ENCODE measurements at places on chromosomes 7 and 10. TPM values are rescaled to one million over a fixed set of nuclear protein-coding genes. Genes with fewer than 3 reads are reported as not detected.

DNA sequence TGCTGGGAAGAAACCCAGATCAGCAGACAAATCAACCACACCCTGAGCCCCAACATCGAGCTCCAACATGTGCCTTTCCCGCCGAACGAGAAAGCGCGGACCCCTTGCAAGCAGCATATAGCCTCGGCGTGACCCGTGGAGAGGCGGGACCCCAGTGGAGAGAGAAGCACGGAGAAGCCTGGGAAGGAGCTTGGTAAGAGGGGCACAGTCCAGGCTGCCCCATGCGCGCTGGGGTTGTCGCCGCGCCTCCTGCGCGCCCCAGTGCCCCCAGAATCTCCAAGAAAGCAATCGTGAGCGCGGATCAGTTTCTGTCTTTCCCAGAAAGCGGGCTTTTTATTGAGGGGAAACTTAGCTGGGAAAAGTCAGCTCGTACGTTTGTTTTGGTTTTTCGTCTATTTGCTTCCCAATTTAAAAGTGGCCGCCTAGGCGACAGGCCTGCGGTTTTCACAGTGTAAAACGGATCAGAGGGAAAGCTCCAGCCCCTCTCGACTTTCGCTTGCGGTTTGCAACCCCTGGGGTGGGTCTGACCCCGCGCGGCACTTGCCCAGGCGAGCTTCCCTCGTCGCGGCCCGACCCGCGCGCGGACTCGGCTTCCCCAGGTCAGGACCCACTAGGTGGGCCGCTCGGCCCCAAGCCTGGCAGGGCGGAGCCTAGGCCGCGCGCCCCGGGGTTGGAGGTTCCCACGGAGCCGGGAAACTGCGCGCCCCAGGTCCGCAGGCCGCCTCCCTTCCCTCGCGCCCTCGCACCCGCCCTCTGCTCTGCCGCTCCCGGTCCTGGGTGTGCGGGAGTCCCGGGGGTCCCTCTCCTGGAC, 31.1 kb downstream of the SKIDA1 start:
- no peak for DNase-seq
- peaks cover 4% of the 10 kb centered on the region for H3K4me1 ChIP-seq
- no peaks in the 10 kb centered on the region for H3K27me3 ChIP-seq
- peak overlapping the region; percentile 83 for H3K4me3 ChIP-seq
- H3K27ac ChIP-seq = peak overlapping the region; percentile 90

TAC1 gene
- total RNA-seq = not detected

- DNase-seq = no peak
- H3K27me3 ChIP-seq = no peaks in the 10 kb centered on the region
These were observed 409.1 kb upstream of the ETV1 start for GRCh38 chr7:14398526-14398925.

GRCh38 chr7:78175330-78176100, 376.9 kb downstream of the PHTF2 start:
- no peak for DNase-seq
- no peak overlapping the region for H3K27ac ChIP-seq
- no peak overlapping the region for H3K4me3 ChIP-seq

DNAH11 gene
- total RNA-seq = 0.59 TPM

GRCh38 chr10:97684866-97685394, 2.1 kb downstream of the AVPI1 start:
- DNase-seq = no peak
- H3K36me3 ChIP-seq = no peaks in the 10 kb centered on the region
- H3K4me1 ChIP-seq = peaks cover 26% of the 10 kb centered on the region
- H3K4me3 ChIP-seq = no peak overlapping the region

- DNase-seq = peak; percentile 16
- no peak overlapping the region for H3K4me3 ChIP-seq
- H3K27ac ChIP-seq = no peak overlapping the region
- no peaks in the 10 kb centered on the region for H3K4me1 ChIP-seq
- H3K36me3 ChIP-seq = no peaks in the 10 kb centered on the region
These were observed 219.4 kb downstream of the ABCA13 start for GRCh38 chr7:48390388-48391327.

GRCh38 chr10:70364772-70365091, 17.7 kb downstream of the LRRC20 start:
- no peaks in the 10 kb centered on the region for H3K36me3 ChIP-seq
- H3K27ac ChIP-seq = no peak overlapping the region
- H3K4me1 ChIP-seq = peaks cover 12% of the 10 kb centered on the region
- no peak overlapping the region for H3K4me3 ChIP-seq

- peak; percentile 26 for DNase-seq
- H3K27ac ChIP-seq = no peak overlapping the region
- no peak overlapping the region for H3K4me3 ChIP-seq
- H3K27me3 ChIP-seq = no peaks in the 10 kb centered on the region
- H3K36me3 ChIP-seq = no peaks in the 10 kb centered on the region
These were observed 154.9 kb upstream of the COL1A2 start for GRCh38 chr7:94239661-94240234.

SLC18A3 gene
- not detected for total RNA-seq

DNA sequence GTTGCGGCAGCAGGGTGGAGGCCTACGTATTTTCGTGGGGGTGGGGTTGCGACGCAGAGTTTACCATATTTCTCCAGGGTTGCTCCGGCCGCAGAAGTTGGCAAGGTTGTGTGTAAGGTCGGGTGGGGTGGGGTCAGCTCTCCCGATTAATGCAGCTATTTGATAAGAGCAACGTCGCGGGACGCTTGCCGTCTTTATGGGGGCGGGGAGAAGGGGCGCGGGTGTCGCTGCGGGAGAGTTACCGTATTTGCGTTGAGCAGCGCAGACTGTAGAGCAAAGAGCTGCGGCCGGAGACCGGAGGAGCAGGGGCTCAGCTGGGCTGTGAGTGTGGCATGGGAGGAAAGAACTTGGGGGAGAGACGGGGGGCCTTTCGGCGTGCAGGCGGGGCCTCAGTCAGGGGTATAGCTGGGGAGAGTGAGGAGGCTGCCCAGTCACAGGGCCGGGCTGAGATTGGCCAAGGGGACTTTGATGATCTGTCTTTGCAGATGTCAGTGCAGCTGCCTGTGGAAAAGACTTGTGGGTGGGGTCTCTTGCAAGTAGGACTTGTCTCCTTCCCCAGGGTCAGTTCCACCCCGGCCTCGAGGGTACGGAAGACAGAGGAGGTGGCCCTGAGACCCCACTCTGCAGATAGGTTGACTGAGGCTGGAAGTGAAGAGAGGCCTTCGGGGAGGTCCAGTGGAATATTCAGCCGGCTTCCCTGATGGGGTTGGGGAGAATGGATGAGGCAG, 26.6 kb downstream of the ZNF775 start:
- peaks cover 22% of the 10 kb centered on the region for H3K4me1 ChIP-seq
- no peaks in the 10 kb centered on the region for H3K27me3 ChIP-seq
- peak; percentile 54 for DNase-seq
- peak overlapping the region; percentile 84 for H3K4me3 ChIP-seq

GJD4 gene
- not detected for total RNA-seq

NAT16 gene
- total RNA-seq = not detected

- no peaks in the 10 kb centered on the region for H3K4me1 ChIP-seq
- H3K4me3 ChIP-seq = no peak overlapping the region
- no peak overlapping the region for H3K27ac ChIP-seq
- no peaks in the 10 kb centered on the region for H3K36me3 ChIP-seq
These were observed 59.9 kb upstream of the TM9SF3 start for GRCh38 chr10:96646751-96647166.

DNA sequence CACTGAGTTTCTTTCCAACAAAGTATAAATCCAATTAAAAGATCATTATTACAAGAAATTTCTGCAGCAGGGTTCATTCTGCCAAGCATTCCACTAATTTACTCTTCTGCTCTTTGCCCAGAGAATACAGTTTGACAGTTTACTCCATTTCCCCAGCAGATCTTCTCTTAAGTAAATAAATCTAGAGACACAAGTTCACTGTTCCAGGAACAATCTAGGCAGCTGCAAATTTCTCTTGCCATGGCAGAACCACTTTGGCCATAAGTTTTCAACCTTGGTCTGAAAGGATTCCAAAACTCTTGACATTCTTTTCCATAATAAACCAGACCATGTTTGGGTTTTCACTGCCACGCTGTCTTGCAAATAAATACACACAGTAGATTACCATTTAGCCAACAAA, 11.5 kb downstream of the RGS10 start:
- no peak overlapping the region for H3K27ac ChIP-seq
- no peak for DNase-seq
- no peak overlapping the region for H3K4me3 ChIP-seq
- H3K36me3 ChIP-seq = no peaks in the 10 kb centered on the region
- H3K4me1 ChIP-seq = no peaks in the 10 kb centered on the region

DNA sequence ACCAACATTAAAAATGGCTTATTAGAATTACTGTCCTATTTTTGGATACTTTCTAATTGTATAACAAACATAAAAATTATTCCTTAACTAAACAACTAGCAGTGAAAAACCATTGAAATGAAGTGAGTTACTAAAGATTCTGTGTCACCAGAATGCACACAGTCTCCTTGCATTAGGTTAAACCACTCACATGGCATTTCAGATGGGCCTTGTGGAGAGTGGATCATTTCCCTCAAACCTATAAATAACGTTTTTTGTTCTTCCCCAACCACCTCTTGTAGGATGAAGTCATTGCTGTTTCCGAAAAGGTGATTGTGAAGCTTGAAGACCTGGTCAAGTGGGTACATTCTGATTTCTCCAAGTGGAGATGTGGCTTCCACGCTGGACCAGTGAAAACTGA, 38.4 kb downstream of the ARID5B start:
- H3K27ac ChIP-seq = peak overlapping the region; percentile 41
- no peak for DNase-seq
- H3K27me3 ChIP-seq = no peaks in the 10 kb centered on the region
- H3K4me3 ChIP-seq = no peak overlapping the region

GRCh38 chr7:153524070-153524601, 528.1 kb upstream of the DPP6 start:
- H3K27ac ChIP-seq = peak overlapping the region; percentile 72
- H3K4me1 ChIP-seq = no peaks in the 10 kb centered on the region
- no peaks in the 10 kb centered on the region for H3K36me3 ChIP-seq
- DNase-seq = peak; percentile 60
- H3K4me3 ChIP-seq = no peak overlapping the region

DNA sequence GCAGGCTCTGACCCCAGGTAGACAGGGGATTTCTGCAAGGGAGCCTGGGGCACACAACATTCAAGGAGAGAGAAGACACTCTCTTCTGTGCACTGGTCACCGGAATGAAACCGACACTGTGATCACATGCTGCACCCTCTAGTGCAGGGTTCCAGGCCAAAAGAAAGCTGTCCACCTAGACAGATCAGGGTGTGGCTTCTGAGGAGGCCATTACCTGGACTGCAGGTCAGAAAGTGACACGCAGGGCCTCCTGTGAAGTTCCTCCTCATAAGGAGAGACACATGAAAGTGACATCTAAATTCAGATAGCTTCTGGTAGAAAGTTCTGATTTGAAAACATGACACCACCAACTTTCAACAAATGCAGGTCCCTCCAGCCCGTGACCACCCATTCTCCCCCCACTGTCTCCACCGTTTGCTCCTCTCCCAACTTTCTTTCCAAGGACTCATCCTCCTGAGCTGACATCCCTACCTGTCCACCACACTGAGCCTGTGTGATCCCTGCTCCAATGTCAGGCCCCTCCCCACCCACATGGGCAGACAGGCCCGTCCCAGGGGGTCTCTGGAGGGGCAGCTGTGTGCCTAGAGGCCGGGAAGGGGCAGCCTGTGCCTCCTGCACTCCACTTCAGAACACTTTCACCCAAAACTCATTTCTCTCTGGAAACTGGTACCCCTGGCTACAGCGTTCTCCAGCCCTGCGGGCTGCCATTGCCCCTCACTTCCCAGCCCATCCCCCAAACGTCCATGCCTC, 198.0 kb downstream of the TNS3 start:
- no peak overlapping the region for H3K27ac ChIP-seq
- peaks cover 5% of the 10 kb centered on the region for H3K4me1 ChIP-seq
- H3K27me3 ChIP-seq = no peaks in the 10 kb centered on the region
- DNase-seq = no peak

UCN3 gene
- total RNA-seq = not detected

GRCh38 chr10:91551856-91552255, 81.0 kb downstream of the PPP1R3C start:
- H3K27ac ChIP-seq = peak overlapping the region; percentile 55
- no peaks in the 10 kb centered on the region for H3K27me3 ChIP-seq
- peak; percentile 38 for DNase-seq
- H3K4me3 ChIP-seq = peak overlapping the region; percentile 41
- no peaks in the 10 kb centered on the region for H3K4me1 ChIP-seq
- H3K36me3 ChIP-seq = no peaks in the 10 kb centered on the region

DNA sequence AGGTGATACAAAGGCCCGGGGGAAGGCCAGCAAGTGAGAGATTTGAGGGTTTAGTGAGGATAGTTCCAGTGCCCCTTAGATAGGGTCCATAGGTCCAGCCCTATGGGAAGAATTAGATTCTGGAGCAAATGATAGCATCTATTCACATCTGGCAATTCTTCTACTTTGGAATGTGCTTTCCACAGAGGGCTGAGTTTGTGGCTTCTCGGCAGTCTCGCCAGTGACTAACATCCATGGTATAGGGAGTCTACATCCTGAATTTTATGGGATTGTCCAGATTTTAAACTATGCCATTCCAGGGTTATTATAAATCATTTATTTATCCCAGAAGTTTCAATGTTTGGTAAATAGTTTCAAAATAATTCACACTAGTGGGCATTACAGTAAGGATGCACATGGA, 207.3 kb upstream of the ADO start:
- no peak overlapping the region for H3K4me3 ChIP-seq
- peaks cover 9% of the 10 kb centered on the region for H3K27me3 ChIP-seq
- H3K36me3 ChIP-seq = no peaks in the 10 kb centered on the region
- H3K4me1 ChIP-seq = no peaks in the 10 kb centered on the region
- H3K27ac ChIP-seq = no peak overlapping the region

GRCh38 chr7:44811093-44811492, 14.6 kb downstream of the PPIA start:
- no peaks in the 10 kb centered on the region for H3K27me3 ChIP-seq
- H3K27ac ChIP-seq = no peak overlapping the region
- no peak overlapping the region for H3K4me3 ChIP-seq
- no peaks in the 10 kb centered on the region for H3K36me3 ChIP-seq
- H3K4me1 ChIP-seq = no peaks in the 10 kb centered on the region
- no peak for DNase-seq

DNA sequence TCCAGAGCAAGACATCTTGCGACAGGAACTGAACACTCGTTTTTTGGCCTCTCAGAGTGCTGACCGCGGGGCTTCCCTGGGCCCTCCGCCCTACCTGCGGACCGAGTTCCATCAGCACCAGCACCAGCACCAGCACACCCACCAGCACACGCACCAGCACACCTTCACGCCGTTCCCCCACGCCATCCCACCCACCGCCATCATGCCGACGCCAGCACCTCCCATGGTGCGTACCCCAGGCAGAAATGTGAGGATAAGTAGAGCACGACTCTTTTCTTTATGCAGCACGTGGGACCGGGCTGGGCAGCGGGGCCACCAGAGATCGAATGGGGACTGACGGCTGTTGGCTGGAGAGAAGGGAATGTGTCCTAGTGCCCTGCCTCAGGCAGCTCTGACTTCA, 365.8 kb upstream of the GALNT17 start:
- no peak for DNase-seq
- H3K27ac ChIP-seq = no peak overlapping the region
- H3K4me1 ChIP-seq = no peaks in the 10 kb centered on the region
- H3K27me3 ChIP-seq = no peaks in the 10 kb centered on the region

DNA sequence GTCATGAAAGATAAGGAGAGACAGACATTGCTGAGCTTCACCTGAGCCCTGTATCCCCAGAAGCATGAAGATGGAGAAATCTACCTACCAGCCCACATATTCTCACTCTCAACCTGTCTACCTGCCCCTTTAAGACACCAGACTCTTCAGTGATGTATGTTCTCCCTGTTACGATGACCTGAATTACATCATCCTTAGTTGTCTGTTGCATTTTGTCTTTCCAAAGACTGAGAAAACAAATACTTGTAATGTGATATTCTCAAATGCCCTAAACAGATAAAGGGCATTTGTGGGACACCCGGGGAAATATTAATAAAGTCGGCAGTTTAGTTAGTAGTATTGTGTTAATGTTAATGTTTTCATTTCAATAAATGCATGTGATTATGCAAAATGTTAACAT, 305.8 kb upstream of the IGFBP3 start:
- H3K36me3 ChIP-seq = no peaks in the 10 kb centered on the region
- no peaks in the 10 kb centered on the region for H3K4me1 ChIP-seq
- H3K27me3 ChIP-seq = no peaks in the 10 kb centered on the region
- no peak overlapping the region for H3K27ac ChIP-seq
- DNase-seq = no peak

RASSF4 gene
- total RNA-seq = 73.3 TPM

Data from heart right ventricle (tissue), 16 donors.